Lung (tissue), 17 donors: ENCODE measurements at places on chromosomes 11 and 22. TPM values are rescaled to one million over a fixed set of nuclear protein-coding genes. Genes with fewer than 3 reads are reported as not detected.

DNA sequence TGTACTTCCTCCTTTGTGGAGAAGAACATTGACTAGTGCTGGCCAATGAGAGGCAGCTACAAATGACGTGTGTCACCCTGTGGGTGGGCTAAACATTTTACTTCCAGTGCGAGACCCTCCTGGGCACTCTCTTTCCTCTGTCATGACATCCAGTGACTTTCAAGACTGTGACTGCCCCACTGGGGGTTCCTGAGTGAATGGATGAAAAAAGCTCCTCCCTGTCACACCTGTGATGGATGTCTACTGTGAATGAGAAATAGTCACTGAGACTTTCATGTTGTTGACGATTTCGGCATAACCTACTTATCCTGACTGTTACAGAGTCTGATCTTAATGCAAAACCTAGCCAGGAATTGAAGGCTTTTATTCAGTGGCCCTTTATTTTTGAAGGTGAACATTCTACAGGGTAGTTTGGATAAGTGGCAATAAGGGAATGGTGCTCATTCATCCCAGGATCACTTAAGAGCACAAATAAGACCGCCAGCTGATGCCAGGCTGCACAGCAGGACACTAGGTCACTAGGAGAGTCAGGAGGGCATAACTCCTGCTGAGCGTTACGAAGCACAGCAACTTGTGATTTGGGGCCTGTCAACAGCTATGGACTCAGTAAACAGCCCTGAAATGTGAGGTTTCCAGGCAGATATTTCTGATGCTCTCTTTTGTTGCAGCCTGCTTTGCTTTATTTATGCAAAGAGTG lies 636.6 kb downstream of the NTM start:
- H3K27me3 ChIP-seq: no peaks in the 10 kb centered on the region
- H3K4me3 ChIP-seq: no peak overlapping the region
- no peak overlapping the region for H3K27ac ChIP-seq
- DNase-seq: no peak

GRCh38 chr11:113411536-113411935 lies 24.0 kb downstream of the ANKK1 start:
- no peaks in the 10 kb centered on the region for H3K4me1 ChIP-seq
- DNase-seq: no peak
- H3K36me3 ChIP-seq: no peaks in the 10 kb centered on the region
- no peak overlapping the region for H3K27ac ChIP-seq
- no peaks in the 10 kb centered on the region for H3K27me3 ChIP-seq
- no peak overlapping the region for H3K4me3 ChIP-seq

DNA sequence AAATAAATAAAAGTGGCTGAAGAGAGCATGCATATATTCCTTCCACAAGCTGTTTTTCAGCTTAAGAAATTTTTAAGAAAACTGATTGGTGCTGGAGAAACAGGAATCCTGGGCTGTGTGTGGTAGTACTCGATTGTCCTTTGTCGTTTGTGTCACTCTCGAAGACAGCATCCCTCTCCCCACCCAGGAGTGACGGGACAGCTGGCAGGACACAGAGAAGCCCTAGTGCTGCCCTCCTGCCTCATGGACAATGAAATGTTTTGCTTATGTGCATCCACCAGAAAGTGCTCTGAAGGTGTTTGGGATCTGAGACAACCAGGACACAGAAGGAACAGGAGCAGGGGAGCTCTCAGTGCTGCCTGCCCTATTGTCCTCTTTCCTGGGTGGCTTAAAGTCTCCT lies 12.8 kb downstream of the PLAAT4 start:
- H3K27me3 ChIP-seq: no peaks in the 10 kb centered on the region
- no peak overlapping the region for H3K4me3 ChIP-seq
- DNase-seq: no peak

DNA sequence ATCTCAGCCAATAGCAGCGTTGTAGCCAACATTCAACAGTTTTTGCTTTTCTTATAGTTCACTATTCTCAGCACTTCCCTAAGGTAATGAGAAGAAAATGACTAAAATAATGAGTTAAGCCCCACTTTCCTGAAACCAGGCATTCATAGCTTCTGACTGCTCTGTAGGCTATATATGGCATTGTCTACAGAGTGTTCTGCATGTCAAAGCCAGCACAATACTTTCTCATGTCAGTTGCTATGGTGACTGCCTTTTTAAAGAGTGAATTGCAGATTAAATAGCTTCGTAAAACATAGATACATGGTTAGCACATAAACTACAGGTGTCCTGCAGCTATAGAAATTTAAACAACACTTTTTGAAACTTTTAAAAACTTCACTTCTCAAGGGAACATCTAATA lies 1256.1 kb upstream of the CNTN5 start:
- H3K36me3 ChIP-seq: no peaks in the 10 kb centered on the region
- DNase-seq: no peak
- H3K27ac ChIP-seq: no peak overlapping the region
- no peaks in the 10 kb centered on the region for H3K27me3 ChIP-seq

CBLIF gene
- polyA plus RNA-seq: not detected

MIOX gene
- 0.08 TPM for polyA plus RNA-seq

DGAT2 gene
- 54.0 TPM for polyA plus RNA-seq
